Left colon (tissue), 2 donors: ENCODE measurements at places on chromosomes 2 and 18.

DNA sequence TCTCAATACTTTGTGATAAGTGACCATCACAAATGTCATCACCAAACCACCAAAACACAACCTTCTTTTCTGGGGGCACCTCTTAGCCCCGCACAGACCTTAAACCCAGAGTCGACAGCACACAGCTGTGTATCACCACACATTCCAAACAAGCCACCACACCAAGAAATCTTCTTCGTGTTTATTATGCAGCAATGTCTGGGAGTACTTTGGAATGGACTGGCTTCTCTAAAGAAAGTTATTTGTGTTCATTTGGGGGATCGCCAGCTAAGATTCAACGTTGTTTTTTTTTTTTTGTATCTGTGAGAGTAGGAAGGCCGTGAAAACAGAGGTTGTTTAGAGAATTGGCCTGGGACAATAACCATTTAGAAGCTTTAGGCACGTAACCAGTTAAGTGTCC, 1.1 kb upstream of the MTA3 start:
- DNase-seq: no peak

- DNase-seq: no peak
These were observed 73.6 kb downstream of the GTF3C3 start for GRCh38 chr2:196725882-196726281.

DNA sequence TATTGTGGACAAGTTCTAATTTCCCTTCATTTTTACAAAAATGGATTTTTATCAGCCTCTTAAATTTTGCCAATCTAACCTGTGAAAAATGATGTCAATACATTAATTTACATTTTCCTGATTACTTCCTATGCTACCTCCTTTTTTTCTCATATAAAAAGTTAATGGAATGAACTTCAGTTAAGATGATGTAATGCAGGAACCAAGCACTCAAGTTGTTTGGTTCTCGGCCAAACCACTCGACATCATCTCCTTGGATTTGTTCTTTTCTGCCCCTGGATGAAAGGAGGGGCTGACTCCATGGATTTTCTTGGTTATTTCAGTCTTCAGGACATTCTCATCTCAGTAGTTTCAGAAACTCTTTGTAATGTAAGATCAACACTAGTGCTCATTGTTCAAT, 253.1 kb upstream of the NXPH2 start:
- no peak for DNase-seq

GRCh38 chr2:54543733-54544396, 87.7 kb downstream of the SPTBN1 start:
- DNase-seq: no peak

GRCh38 chr2:72917877-72918553, 696 bp downstream of the EMX1 start:
- no peak for DNase-seq

DNA sequence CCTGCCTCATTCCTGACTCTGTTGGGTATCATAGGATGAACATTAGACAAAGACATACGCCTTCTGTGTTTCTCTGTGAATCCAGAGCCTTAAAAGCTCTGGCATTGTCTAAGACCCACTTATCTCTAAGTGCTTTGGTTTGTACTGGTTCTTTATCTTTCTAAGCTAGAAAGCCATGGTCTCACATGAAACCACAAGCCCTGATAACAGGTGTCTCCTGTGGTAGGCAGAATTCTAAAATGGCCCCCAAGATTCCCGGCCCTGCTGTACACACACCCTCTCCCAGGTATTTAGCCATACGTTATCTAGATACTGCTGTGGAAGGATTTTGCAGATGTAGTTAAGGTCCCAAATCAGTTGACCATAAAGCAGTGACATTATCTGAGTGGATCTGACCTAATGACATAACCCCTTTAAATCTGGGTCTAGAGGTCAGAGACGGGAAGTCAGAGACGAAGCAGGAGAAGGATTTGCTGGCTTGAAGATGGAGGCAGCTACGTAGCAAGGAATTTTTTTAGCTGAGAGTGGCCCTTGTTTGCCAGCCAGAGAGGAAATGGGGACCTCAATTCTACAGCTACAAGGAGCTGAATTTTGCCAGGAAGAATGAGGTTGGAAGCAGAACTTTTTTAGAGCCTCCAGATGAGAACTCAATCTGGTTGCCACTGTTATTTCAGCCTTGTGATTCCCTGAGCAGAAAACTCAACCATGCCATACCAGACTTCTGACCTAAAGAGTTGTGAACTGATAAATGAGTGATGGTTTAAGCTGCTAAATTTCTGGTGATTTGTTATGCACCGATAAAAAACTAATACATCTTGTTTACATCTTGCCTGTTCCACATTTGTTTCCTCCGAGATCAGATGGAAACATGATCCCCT, 186.7 kb downstream of the CAMKMT start:
- DNase-seq: no peak

- no peak for DNase-seq
These were observed 62.1 kb downstream of the BCL2 start for GRCh38 chr18:63257453-63257852.

- no peak for DNase-seq
These were observed 61.3 kb downstream of the ATL2 start for GRCh38 chr2:38315707-38316333.

DNA sequence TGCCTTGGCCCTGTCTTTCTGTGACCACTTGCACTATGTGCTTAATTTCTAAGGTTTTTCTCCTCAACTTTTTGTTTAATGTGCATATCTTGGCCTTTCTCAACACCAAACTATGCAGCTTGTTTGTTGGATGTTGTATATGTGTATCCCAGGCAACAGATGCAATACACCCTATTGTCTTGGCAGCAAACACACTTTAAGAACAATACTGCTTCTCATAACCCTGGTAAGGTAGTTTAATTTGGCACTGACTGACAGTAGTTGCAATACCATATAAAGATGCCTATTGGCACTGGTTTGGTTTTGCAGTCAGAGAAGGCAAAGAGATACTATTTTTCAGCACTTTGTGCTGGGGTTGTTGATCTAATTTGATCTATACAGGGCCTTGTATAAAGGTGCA, 360.7 kb upstream of the CWC22 start:
- DNase-seq: no peak

- DNase-seq: no peak
These were observed 164.8 kb upstream of the DOCK10 start for GRCh38 chr2:225207043-225207442.

- DNase-seq: no peak
These were observed 91.4 kb upstream of the TACR1 start for GRCh38 chr2:75290600-75291150.

- no peak for DNase-seq
These were observed 212.9 kb upstream of the STON1 start for GRCh38 chr2:48316753-48317750.

DNA sequence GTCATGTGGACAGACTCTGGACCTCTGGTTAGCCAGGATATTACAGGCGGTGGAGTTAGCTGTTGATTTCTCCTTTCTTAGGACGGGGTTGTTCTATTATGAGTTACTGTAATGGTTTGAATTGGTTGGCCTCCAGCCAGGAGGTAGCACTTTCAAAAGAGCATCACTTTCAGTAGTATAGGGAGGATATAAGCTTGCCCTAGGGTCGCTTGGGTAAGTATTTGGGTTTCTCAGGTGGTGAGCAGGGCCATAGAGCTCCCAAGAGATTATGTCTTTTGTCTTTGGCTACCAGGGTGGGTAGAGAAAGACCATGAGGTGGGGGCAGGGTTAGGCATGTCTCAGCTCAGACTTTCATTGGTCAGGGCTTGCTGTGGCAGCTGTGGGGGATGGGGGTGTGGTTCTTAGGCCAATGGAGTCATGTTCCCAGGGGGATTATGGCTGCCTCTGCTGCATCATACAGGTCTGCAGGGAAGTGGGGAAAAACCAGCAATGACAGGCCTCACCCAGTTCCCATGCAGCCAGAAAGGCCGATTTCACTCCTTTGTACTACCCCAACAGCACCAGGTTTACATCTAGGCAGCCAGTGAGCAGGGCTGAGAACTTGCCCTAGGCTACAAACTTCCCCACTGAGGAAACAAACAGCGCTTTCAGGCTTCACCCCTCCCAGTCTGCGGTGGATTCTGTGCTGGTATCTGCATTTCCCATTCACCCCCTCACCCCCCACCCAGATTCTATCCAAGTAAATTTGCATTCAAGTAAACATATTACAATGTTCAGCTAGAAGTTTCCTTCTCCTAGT, 89.4 kb upstream of the SLC38A11 start:
- DNase-seq: no peak

DNA sequence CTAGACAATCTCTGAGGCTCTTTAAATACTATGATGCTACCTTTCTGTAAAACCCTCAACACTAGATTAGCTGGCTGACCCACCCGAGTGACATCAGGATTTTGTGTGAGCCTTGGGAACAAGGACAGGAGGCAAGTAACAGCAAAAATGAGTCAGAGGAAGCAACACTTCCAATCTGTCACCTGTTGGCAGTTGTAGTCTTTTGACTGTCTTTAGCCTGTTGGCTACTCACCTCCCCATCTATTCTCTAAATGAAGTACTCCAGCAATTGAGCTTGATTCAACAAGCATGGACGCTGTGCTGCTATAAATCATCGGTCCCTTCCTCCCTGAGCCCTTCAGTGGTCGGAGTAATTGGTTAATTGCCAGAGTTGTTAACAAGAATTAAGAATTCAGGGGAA, 898.7 kb downstream of the BCL11A start:
- DNase-seq: no peak

GRCh38 chr2:98455494-98455976, 10.9 kb downstream of the INPP4A start:
- no peak for DNase-seq

DNA sequence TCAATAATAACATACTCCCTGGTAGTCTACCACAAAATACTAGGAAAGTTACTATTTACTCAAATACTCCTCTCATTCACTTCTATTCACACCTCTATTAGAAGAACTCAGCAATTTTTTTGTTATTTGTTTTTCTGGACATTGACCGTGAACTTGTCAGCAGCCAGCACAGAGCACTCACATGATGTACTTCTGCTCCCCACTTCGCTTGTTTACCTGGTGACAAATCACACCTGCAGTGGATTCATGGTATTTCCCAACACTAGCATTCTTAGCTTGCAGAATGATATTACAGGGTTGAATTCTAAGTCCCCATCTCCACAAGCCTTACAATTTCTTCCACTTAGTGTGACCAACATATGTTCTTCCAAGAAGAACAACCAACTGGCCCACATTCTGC, 238.2 kb downstream of the SATB2 start:
- no peak for DNase-seq

DNA sequence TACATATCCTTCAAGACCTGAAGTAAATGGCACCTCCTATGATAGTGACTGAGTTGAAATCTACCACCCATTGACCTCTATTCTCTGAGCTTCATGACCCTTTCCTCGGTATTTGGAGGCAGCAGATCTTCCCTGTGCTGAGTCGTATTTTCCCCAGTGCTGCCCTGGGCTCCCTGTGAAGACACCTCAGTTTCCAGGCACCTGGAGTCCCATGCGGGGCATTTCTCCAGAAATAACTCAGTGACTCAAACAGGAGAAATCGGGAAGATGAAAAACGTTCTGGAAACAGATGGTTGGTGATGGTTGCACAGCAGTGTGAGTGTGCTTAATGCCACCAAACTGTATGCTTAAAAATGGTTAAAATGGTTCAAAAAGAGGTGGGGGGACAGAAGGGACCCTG, 18.0 kb downstream of the SMYD1 start:
- DNase-seq: no peak

GRCh38 chr2:233061591-233062450, 1.7 kb downstream of the INPP5D start:
- peak; percentile 50 for DNase-seq

DNA sequence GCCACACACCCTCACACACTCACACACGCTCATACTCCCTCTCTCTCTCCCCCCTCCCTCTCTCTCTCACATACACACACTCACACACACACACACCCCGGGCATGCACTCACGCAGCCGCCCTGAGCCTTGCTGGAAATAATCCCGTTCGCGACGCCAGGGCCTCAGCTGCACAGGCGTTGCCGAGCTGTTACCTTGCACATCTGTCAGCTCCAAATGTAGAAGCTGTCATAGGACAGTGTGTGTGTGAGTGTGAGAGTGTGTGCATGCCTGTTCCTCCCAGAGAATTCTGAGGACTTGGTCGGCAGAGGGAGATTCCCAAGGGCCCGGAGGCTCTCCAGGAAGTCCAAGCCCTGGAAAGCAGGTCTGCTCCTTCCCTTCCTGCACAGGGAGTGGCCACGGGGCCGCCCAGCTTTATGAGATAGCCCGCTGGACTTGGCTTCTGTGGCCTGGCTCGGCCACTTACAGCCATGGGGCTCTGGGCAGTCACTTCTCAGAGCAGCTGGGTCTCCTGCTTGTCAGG, 8.6 kb downstream of the SPR start:
- peak; percentile 73 for DNase-seq

DNA sequence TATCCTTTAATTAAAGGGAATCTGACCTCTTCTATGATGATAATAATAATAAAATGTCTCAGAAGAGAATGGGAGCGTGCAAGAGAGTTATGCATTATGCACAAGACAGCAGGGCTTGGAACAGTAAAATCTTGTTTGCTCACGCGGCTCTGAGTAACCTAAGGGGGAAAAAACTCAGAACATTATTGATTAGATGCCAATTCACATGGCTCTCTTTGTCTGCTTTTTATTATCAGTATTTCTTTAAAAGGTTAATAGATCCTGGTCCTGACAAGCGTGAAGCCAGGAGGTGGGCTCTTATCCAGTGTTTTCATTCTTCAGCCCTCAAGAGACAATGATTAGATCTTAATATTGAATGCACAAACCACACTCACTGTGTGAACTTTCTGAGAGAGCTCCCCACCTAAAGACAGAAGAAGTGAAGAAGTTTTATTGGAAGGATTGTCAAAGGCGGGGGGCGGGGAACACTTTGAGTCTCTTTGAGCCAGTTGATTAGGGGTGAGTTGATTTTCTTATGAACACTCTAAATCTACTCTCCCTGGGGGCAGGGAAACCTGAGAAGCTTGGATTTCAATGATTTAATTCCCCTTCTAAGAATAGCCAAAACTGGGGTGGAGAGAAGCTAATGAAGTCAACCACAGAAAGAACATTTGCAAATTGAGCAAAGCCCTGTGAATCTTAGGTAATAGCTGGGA, 127.5 kb upstream of the CTAGE1 start:
- no peak for DNase-seq

- DNase-seq: no peak
These were observed 5.9 kb downstream of the GYPC start for GRCh38 chr2:126661702-126662500.

DNA sequence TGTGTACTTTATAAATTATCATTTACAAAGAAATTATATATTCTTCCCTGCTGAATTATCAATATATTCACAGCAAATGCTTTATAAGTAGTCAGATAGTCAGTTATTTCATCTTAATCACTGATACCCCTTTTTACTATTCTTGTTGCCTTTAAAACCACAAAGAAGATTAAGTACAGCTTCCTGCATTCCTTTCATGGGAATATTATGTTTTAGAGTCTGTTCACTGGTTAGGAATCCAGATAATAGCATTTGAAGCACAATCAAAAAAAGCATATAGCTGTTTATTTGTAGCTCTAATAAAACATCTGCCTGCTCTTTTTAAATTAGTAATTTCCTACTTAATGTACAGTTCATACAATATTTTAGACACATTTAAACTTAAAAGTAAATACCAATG, 508.9 kb downstream of the FBXO15 start:
- DNase-seq: no peak

GRCh38 chr2:208280933-208281332, 14.9 kb downstream of the PIKFYVE start:
- DNase-seq: no peak

GRCh38 chr18:11096839-11097750, 52.3 kb downstream of the PIEZO2 start:
- no peak for DNase-seq

GRCh38 chr18:38454764-38455469, 889.3 kb upstream of the CELF4 start:
- no peak for DNase-seq
